ENCODE measurements at places on chromosomes 2 and 18.

GRCh38 chr2:205564346-205565141 is 117.8 kb upstream of the NRP2 start:
- DNase-seq: no peak

DNA sequence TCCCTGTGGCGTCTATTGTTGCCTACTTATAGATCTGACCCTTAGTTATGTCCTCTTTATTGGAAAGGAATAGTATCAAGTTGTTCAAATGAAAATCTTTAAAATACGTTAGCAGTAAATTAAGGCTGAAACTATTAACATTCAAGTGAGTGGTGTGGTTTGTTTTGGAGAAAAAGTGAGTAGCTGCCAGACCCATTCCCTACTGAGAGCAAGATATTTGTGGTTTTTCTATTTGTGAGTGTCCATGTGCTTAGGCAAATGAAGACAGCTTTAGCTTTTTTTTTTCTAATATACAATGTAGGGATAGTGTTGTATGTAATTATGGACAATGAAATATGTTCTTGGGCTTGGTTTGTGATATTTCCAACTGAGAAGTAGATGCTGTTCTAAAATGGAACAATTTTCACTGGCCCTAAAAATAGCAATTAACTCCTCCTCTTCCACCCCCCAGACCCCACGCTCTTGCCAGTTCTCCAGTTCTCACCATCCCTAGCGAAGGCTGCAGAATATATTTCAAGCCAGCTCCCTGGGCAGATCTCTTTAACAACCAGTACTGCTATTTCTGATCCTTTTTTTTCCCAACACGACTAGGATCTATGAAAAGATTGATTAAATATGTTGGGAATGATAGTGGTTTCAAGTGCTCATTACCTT is 83.1 kb downstream of the CCDC85A start:
- DNase-seq: no peak

DNA sequence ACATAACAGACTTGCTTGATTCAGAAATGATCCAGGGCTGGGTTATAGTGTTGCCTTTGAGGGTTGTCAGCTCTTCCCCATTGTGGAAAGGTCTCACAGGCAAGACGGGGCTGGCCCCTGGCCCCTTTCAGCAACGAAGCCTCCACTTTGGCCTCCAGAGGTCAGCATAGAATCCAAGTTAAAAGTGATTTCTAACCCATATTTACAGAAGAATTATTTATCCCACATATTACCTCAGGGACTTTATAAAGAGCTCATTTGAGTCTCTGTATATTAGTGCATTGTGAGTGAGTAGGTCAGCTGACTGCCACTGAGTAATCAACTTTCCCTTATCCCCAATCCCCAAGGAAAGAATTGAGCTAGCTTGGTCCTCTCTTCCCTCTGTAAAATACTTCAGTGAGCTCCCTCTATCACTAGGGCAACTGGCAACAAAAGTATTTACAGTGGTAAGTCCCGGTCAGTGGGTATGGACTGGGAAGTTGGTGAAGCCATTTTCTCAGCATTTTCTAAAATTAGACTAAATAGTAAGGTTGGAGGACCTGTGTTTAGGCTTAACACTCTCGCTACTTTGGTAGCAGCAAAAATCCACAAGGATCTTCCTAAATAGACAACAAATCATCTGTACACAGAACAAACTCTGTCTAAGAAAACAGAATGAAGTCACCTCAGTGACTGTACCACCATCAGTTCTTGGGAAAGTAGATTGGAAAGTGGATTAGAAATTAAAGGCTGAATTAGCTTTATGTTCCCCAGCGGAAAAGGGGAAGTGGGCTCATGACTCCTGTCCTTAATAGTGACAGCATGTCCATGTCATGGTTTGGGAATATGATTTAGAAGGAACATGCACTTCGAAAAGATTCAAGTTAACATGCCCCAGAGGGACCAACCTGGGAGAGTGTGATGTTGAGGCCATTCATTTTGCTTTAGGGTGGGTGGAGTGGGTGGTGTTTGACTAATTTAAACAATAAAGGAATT is 171.0 kb upstream of the SIX3 start:
- DNase-seq: no peak

- no peak for DNase-seq
Measured at GRCh38 chr18:25327584-25327983, 24.4 kb downstream of the ZNF521 start.

- DNase-seq: no peak
Measured at GRCh38 chr2:11363868-11364564, 19.6 kb upstream of the ROCK2 start.

GRCh38 chr2:37781028-37781427 is 109.6 kb upstream of the CDC42EP3 start:
- DNase-seq: no peak

DNA sequence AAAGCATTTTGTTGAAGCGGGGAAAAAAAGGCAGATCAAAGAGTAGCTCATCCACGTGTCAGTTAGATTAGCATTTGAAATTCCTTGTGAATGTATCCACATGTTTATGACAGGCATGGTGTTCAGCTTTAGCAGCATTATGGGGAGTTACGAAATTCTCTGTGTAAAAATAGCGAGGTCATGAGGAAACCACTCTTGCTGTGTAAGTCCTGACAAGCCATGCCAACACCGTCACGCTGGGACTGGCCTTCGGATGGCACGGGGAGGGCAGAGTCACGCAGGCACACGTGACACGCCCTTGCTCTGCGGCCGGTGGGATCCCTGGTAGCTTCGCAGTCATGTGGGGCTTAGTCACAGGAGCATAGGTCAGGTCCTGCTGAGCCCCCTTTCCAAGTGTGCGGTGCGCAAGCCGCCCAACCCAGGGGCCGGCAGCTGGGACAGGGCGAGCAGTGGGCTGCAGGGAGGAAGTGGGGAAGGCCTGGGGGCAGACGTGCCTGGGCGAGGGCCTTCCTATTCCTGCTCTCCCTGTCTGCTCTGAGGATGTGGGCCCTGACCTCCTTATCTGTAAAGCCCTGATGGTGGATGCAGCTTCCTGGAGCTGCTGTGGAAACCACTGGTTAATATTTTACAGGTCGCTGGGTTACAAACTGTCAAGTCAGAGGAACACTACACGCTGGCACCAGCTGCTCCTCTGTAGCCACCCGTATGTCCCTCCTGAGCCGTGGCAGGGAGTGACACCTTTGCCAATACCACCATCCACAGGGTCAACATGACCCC is 18.0 kb downstream of the MBP start:
- peak; percentile 61 for DNase-seq

GRCh38 chr2:174780856-174781255 is 16.6 kb upstream of the CHRNA1 start:
- no peak for DNase-seq

GRCh38 chr2:227267410-227268115 is 57.5 kb upstream of the MFF start:
- no peak for DNase-seq

- no peak for DNase-seq
Measured at GRCh38 chr2:37436323-37436722, 91.9 kb downstream of the QPCT start.

DNA sequence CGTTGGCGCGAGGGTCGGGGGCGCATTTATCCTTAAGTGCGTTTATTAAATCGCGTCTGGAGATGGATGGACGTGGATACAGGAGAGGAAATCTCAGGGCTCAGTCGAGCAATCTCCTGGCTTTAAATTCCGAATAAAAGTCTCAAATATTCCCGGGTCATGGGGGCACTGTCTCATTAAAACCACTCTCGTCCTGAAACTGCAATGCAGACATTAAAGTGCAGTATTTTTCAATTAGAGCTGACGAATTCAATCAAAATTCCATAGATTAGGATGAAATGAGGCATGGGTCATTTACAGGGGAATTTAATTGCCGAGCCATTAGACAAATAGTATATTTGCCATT is 10.7 kb upstream of the GBX2 start:
- no peak for DNase-seq

- DNase-seq: peak; percentile 15
Measured at GRCh38 chr2:12717191-12718014, 667 bp downstream of the TRIB2 start.

DNA sequence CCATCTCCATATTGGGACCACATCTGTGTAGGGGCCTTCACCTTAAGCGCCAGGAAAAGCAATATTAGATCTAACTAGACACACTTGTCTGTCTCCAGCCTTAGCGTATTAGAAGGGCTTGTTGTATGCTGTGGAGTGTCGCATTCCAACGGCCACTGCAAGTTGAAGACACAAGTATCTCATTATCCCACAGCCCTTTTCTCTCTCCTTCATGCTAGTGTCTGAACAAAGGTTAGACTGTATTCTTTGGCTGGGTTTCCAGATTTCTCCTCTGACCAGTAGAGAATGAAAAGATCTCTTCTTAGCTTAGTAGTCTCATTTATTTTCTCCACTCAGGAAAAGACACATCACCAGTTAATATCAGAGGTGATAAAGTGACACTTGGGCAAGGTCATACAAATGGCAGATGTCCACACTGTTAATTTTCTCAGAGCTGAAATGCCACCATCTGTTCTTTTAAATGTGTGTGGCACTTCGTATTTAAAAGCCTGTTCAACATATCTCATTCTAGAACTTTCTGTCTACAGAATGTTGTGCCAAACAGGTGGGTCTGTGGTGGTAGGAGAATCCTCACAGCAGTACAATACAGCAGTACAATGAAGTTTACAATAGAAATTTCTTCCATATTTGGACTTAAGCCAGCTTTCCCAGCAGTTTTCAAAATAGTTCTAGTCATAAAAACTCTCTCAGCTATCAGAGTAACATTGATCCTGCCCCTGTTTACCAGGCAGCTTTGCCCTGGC is 94.0 kb upstream of the ITGA6 start:
- DNase-seq: no peak

DNA sequence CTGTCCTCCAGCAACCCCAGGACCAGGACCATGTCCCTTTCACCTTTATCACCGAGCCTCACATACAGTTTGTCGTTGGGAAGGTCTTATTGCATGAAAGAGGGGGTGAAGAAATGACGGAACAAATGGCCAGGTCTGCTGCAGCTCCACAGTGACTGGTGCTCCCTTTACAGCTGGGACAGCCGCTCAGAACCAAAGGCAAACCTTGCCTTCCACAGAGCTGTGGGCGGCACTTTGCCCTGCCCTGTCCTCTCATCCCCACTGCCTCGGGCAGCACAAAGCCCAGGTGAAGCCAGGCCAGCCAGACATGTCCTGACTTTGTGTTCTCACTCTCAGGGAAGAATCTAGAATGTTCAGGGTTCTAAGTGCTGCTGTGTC is 961 bp downstream of the GPR55 start:
- no peak for DNase-seq

DNA sequence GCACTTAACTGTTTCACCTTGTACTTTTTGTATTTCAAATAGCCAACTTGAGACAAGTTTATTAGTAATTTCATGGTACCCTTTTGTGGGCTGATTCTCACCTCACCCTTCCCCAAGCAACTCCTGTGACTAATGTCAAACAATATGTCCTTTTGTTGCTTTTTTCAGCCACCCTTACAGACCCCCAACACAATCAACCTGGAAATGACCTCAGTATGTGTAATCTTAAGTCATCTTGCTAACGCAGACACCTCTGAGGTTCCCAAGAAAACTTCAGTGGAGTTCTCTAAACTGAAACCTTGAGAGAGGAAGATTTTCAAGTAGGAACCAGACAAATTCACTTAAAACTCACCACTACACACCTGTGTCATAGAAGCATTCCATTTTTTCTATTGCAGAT is 69.5 kb downstream of the KYNU start:
- no peak for DNase-seq

GRCh38 chr2:20515290-20516220 is 68.7 kb downstream of the RHOB start:
- DNase-seq: no peak

GRCh38 chr18:63686871-63687270 is 15.9 kb upstream of the SERPINB11 start:
- DNase-seq: no peak

GRCh38 chr2:104091894-104092293 is 762.0 kb upstream of the POU3F3 start:
- DNase-seq: no peak

GRCh38 chr2:48589170-48589767 is 28.4 kb upstream of the GTF2A1L start:
- DNase-seq: no peak

GRCh38 chr2:148614322-148615049 is 30.1 kb upstream of the EPC2 start:
- no peak for DNase-seq

GRCh38 chr18:70368903-70369302 is 80.1 kb downstream of the SOCS6 start:
- no peak for DNase-seq

DNA sequence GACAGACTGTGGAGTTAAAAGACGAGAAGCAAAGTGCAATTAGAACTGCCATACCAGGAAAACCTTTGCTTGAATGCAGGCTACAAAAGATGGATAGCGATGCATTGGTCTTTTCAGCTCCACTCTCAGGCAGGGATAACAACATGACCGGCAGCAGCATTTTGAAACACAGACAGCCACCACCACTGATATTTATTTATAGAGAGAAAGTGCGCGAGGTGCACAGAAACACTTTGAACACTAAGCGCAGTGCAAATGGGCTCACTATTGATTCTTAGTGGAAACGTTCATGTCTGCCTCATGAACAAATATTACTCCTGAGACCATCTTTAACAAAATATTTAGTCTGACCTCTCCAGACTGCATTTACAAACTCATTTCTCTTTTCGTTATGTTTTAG is 32.9 kb downstream of the CAVIN2 start:
- no peak for DNase-seq

GRCh38 chr2:13332060-13332459 is 615.3 kb downstream of the TRIB2 start:
- DNase-seq: no peak

DNA sequence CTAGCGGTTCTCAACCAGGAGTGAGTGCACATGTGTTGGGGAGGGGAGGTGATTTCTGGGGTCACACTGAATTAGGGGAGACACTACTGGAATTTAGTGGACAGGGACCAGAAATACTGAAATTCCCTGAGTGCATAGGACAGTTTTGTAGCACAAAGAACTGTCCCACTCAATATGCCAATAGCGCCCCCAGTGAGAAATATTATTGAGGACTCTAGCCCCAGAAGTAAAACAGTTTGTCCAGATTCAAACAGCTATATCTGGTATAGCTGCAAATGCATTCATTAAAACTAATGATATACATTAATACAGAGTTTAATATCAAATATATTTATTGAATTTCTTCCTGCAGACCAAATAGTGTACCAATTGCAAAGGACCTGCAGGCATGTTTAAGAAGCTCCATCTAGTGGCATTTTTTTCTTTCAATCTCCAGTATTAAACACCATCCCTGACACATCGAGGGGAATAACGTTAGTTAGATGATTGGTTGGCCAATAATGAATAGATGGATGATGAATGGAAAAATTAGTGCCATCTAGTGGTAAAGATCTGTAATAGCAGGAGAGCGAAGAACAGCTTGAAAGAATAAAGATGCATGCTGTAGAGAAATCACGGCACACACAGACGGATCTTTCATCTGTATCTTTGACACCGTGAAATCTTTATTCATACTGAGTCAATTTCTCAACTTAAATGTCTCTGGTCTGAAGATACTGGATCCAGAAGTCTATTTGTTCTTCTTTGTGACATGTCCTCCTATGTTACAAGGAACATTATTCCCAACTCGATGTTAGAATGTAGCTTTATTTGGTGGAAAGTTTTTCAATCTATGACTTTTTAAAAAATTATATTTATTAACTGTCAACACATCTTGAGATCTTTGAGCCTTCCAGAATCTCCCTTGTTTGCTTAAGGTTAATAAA is 62.5 kb downstream of the DHRS9 start:
- DNase-seq: no peak

GRCh38 chr2:190547886-190548285 is 13.4 kb upstream of the NEMP2 start:
- no peak for DNase-seq

Data from esophagus squamous epithelium (tissue), 5 donors.